Activated effector memory CD4-positive, alpha-beta T cell treated with anti-CD3 and anti-CD28 coated beads, Interleukin-2, amount 50 U/mL, for 16 hours (primary cell): ENCODE measurements at places on chromosomes 1 and 21.

DNA sequence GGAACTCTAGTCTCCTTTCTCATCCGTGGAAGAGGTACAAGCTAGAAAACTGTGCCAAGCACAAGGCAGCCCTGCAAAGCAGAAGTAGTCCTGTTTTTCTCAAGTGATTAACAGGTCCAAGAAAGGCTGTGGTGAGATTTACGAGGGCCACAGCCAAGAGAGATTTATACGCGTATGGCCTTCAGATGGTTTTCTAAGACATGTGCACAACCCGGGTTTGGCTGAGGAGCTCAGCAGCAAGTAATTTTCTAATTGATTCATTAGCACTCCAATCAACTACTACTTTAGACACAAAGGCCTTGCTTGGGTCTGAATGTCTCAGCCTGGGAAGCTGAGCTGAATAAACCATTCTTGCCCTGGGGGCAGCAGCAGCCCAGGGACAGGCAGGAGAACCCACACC, 55.8 kb downstream of the SSBP3 start:
- DNase-seq, result no peak

GRCh38 chr1:233440951-233441401, 113.5 kb downstream of the MAP3K21 start:
- DNase-seq, result no peak

DNA sequence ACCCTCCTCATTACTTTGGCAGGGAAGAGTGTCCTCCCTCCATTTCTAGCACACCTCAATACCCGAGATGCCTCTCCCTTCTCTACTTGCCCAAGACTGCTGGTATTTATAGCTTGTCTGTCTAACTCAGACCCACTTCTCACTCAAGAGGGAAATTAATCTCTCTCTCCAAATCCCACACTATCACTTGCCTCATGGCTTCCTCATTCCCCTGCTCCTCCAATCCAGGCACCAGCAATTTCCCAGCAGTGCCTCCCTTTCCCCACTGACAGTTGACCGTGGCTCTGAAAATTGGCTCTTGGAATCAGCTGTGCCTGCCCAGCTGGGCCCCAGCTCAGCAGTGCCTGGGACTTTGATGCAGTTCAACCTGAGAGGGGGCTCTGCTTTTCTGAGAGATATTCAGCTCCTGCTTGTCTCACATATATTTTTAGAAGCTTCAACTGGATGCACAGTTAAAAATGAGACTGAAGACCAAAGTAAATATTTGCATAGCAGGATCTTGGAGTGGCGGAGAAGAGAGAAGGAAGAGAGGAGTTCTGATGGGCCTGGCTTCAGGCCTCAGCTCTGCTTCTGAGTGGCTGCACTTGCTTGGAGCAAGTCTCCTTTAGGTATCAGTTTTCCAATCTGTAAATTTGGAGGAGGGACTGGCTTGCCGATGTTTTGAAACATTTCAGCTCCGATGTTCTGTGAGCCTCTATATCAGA, 81.1 kb upstream of the SPATA6 start:
- no peak for DNase-seq

- DNase-seq, result no peak
Observed at GRCh38 chr1:169873582-169874199, 20.0 kb downstream of the SCYL3 start.

DNA sequence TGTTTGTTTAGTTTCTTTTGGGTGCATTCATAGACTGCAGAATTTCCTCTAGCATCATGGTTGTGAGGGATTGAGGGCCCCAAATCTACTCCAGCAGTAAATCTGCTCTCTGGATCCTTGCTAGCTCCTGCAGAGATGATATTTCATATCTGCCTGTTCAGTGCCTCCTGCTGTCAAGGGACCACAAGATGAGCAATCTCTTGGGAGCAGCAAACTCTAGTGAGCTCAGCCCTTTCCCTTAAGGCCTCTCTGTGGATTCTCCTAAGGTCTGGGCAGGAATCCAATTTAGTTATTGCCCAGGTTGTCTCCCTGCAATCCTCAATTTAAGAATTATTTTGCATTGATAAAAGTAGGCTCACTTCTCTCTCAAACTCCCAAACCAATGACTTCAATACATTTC, 76.9 kb downstream of the RGS18 start:
- DNase-seq, result no peak

DNA sequence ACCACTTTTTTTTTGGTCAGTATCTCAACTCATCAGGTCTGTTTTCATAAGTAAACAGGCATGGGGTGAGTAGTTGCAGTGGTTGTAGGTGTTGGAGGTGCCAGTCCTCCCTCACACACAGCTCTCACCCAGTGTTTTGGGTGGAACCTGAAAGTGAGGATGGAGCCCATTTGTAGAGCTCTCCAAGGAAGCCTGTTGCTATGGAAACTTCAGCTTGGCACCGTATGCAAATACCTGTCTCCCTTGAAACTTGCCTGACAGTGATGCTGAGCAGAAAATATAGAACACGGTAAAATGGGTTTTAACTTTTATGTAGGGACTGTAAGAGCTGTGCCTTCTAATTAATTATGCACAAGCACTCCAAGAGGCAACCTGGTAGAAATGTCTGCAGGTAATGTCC, 214.1 kb downstream of the AJAP1 start:
- DNase-seq, result no peak

DNA sequence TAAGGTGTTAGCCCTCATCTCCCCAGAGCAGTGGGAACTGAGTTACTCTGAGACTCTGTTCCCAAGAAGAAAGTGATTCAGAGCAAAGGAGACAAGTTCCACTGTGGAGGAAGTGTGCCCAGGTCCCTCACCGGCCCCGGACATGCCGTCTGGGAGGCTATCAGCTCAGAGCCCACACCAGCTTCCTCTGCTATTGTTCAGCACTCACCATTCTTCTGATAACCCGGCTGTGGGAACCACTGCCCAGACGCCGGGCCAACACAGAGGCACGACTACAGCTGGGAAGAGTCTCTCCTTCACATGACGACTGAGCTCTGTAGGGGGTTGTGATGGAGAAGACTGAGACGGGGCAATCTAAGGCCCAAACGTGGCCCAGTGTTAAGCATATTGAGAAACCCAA, 34.2 kb upstream of the GJA5 start:
- no peak for DNase-seq

GRCh38 chr21:25005388-25005787, 601.9 kb downstream of the MRPL39 start:
- DNase-seq, result no peak

GRCh38 chr1:241932845-241933244, 24.7 kb upstream of the BECN2 start:
- DNase-seq, result no peak

- no peak for DNase-seq
Observed at GRCh38 chr1:43354936-43355335, 3.8 kb upstream of the CDC20 start.

GRCh38 chr1:2495546-2495945, 19.5 kb downstream of the PLCH2 start:
- DNase-seq, result no peak
